Fibroblast of lung (primary cell): ENCODE measurements at places on chromosomes 2 and 18. TPM values are rescaled to one million over a fixed set of nuclear protein-coding genes. Genes with fewer than 3 reads are reported as not detected.

The TMEM37 gene
- total RNA-seq: 0.99 and 2.6 TPM in 2 replicates

The SAG gene
- total RNA-seq: not detected in 2 replicates

The SPP2 gene
- not detected in 2 replicates for total RNA-seq

The POTEI gene
- not detected in 2 replicates for total RNA-seq

The HTR2B gene
- total RNA-seq: 31.1 and 92.5 TPM in 2 replicates

The STARD6 gene
- 0.33 TPM in 1 of 2 replicates, not detected in the other for total RNA-seq

The TNS1 gene
- total RNA-seq: 44.4 and 49.1 TPM in 2 replicates

DNA sequence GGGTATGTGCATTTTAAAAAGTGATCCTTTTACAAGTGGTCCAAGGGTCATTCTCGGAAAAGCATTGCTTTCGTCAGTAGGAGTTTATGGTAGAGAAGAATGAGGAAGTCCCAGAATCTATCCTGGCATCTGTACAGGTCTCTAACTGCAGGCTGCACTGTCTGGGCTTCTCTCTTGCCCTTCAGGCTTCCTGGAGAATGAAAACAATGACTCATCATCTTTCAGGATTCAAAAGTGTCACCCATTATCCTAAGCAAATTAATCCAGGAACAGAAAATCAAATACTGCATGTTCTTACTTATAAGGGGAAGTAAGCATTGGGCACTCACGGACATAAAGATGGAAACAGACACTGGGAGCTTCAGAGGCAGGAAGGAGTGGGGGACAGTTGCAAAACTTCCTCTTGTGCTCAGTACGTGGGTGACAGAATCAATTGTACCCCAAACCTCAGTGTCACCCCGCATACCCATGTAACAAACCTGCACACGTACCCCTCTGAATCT, 60.2 kb upstream of the TXNDC2 start:
- DNase-seq: peak; percentile 96

DNA sequence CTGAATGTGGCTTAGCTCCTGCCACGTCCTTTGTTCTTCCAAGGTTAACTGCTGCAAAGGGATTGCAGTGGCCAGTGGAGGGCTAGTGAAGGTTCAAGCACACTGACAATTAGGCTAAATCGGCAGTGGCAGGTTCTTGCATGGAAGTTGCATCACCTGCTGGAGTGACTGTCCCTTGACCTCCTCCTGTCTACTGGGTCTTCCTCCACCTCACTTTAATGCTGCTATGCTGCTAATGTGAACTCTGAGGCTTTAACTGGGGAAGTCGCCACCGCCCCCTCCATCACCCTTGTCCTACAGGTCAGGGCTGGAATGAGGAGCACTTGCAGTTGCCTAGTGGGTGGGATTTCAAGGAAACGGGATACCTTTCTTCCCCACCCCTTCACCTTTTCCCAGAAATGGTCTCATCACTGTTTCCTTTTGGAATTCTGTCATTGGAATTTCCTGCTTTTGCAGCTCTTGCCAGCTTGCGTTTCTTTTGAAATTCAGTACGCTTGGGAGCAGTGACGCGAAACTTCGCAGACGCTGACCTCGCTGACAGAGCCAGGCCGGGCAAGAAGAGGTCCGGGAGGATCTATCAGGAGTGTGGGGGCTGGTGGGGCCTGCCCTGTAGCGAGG, 150.3 kb downstream of the SH3RF3 start:
- peak; percentile 54 for DNase-seq

GRCh38 chr2:216286616-216287231, 85.6 kb downstream of the MARCHF4 start:
- DNase-seq: no peak

- DNase-seq: no peak
Observed at GRCh38 chr2:174493549-174494331, 6.9 kb upstream of the GPR155 start.

DNA sequence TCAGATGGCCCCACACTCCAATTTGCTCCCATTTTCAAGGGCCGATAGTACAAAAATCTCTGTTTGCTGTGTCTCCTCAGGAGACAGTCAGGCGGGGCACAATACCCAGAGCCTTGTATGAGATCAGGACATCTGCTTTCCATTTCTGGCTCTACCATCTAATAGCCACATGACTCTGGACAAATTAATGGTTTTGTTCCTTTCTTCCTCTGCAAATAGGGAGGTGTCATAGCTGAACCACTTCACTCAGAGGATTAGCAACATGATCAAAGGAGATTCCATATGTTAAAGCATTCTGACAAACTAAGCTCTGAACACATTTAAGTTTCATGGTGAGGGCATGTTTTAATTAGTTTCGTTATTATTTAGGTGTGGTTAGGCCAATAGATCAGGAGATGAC, 602.1 kb upstream of the SYT4 start:
- no peak for DNase-seq

- peak; percentile 15 for DNase-seq
Observed at GRCh38 chr2:68645523-68645922, 2.1 kb downstream of the PROKR1 start.

DNA sequence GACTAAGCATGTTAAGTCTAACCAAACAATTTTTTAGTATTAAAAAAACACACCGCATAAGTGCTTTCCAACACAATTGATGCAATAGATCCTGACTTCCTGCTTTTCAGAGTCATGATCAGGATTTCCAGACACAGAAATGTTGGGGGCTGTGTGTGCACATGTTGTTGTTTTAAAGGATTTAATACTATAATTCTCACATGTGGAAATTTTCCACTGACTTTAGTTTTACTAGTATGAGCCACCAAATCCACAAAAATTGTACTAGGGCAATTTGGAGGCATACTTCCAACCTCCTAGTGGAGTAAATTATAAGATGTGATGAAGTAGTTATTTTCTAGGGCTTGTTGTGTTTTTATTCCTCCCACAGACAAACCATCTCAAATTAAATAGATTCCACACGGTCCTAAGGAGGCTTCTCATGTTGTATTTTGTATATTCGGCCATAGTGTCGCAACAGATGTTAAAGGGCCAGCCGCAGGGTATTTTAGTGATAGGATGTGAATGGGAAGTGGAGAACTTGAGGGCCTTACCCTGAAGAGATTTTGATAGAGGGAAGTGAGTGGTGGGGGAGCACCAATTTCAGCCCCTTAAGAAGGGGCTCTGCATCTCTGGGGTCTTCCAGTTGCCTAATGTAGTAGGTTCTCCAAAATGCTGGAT, 108.9 kb upstream of the KLF7 start:
- DNase-seq: no peak

DNA sequence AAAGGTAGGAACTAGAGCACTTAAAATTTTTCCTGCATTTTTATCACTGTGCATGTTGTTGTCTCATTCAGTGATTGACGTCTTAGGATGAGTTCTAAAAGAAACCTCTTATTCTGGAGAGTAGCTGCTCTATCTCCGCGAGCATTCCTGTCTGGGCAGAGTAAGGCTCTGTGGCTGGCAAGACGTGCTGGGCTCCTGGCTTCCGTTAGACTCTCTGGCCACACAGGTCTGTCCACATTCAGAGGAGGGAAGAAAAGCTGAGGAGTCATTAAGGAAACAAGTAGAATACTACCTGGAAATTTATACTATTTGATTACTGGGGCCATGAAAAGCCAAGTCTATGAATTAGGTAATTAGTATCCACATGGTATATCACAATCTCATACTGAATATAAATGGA, 138.0 kb upstream of the DNMT3A start:
- no peak for DNase-seq

DNA sequence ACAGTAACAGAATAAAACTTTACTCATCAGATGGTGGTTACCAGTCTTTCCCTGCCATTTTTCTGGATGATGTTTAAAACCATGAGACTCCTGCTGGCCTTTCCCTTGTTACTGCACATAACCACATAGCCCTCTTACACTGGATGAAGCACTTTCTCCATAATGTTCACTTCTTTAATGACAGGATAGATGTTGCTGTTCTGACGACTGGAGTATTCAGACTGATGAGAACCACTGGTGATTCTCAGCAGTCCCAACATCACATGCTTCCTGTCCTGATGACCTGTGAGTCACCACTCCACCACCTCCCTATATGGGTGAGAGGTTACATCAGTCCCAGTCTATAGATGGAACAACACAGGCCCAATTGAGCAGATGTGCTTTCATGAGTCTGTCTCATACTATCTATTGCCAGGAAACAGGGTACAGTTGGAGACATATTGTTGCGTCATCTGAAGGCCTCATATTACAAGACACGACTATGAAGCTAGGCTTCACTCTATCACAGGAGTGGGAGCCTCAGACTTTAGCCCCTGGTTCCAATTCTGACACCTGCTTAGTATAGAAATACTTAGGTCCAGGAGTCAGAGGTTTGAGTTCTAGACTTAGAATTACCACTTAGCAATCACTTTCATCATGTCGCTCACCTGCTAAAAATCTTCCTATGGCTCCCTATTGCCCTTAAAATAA, 145.7 kb upstream of the KLF7 start:
- DNase-seq: peak; percentile 100

DNA sequence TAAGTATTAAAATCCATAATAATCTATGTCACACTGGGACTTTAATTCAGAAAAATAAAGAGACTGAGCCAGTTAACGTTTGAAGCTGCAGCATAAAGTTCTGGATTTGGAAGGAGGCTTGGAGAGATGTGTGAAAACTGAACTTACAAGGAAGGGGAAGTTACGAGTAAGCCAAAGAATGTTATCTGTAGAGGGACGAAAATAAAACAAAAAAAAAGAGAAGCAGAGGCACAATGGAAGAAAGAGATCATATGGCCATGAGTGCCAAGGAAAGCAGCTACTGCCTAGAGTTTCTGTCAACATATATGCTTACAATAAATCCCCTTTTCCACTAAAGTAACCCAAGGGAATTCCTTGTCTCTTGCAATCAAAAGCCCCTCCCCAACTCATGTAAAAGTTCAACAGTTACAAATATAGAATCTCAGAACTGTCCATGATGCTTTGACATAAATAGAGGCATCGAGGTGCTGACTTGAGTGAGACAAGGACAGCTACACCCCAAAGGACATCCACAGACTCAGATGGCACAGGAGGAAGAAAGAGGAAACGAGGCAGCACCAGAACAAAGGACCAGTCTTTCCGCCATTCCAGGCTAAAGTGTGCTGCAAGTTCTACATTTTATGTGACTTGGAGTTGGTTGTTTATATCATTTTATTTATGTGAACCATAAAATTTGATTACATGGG, 16.1 kb upstream of the ARL5A start:
- no peak for DNase-seq

DNA sequence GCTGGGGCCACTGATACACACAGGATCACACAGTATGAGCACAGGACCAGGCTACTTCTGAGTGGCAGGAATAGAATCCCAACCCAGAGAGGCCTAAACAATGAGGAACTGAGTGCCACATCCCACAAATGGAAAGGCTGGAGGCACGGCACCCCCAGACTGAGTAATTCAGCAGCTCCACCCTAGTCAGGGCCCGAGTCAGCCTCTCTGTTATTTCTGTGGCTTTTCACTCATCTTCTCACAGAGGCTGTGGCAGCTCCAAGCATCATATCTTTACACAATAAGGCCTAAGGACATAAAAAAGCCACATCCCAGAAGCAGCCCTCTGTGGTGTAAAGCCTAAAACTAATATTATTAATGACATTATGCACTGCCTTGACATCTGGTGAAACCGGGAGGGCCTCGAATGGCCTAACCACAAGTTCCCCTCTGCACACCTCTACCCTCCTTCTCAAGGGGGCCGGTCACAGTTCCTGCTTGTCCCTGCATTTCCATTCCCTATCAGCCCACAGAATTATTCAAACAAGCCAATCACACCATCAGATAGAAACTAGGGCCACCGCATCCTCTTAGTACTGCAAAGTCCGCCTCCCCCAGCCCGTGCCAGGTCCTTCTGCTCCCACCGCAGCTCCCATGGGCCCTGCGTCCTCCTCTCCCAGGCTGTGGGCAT, 12.5 kb upstream of the MAL start:
- DNase-seq: no peak

GRCh38 chr2:45040786-45041185, 31.5 kb upstream of the SIX2 start:
- DNase-seq: no peak

DNA sequence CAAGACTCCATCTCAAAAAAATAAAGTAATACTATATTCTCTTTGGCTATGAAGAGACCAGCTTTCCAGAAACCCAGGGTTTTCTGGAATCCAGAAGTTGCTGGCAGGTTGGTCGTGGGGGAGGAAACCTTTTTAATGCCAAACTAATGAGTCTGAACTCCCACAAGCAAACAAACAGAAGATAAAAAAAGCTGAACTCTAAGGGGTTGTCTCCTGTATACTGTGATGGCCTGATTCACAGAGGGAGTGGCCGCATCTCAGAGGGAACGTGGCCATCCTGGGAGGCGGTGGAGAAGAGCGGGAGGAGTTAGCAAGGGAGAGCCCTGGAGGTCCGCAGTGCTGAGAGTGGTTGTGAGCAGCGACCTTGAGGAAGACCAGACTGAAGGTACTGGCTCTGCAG, 36.1 kb downstream of the LIMS1 start:
- DNase-seq: peak; percentile 91

DNA sequence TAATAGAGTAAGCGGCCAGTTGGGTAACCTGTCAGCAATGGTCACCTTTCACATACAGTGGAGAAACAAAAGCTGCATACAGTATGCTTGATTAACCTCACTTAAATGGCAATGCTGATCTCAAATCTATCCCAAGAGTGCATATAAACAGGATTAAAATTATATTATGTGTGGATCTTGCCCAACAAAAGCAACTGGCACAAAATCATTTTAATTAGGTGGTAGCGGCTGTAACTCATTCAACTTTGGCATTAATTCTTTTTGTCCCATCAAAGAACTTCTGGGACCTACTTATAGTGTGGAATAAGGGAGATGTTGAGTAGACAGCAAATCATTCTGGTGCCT, 167.8 kb upstream of the VRK2 start:
- no peak for DNase-seq

DNA sequence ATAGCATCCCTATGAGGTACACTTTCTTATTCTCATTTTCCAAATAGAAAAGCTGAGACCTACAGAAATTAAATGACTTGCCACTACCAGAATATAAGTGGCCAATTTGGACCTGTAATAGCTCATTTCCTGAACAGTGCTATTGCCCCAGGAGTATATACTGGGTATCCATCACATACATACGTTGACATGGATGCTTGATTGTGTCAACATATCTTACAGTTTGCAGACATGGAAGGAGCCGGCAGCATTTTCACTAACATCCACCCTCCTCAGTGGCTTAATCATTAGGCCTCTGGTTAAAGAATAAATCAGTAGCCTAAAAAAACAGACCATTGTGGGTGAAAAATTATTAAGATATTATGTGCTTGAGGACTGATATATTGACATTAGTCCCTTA, 829.3 kb downstream of the LRP1B start:
- DNase-seq: no peak

- no peak for DNase-seq
Observed at GRCh38 chr2:81136296-81136695, 831.7 kb upstream of the LRRTM1 start.

- no peak for DNase-seq
Observed at GRCh38 chr18:37297106-37297505, 268.5 kb downstream of the CELF4 start.

DNA sequence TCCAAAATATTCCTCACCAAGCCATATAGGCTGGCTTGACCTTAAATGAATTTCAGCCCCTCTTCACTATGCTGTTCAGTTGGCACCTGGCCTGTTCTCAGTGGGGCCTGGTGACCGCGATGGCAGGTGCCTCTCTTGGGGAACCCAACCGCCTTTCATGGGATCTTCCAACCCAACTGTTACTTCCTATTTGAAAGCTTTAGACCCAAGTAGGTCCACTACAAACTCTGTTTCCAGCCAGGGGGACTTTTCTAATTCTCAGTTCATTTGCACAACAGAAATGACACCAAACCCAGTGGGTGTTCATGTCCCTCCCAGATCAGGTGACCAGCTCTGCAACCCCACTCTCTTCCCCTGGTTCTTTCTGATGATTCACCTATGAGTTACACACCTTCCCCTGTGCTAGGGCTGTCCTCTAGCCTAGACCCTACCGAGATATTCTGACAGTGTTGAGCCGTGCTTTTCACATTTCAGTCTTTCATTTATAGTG, 35.6 kb upstream of the NDUFV2 start:
- DNase-seq: no peak

GRCh38 chr2:228987441-228988155, 283.5 kb downstream of the PID1 start:
- DNase-seq: no peak
